ENCODE measurements at places on chromosomes 7 and 10. TPM values are rescaled to one million over a fixed set of nuclear protein-coding genes. Genes with fewer than 3 reads are reported as not detected.
A peak's percentile ranks its signal among the peaks of the same experiment; 100 is the strongest.

SLC29A3 gene
- total RNA-seq = 8.8 TPM

DNA sequence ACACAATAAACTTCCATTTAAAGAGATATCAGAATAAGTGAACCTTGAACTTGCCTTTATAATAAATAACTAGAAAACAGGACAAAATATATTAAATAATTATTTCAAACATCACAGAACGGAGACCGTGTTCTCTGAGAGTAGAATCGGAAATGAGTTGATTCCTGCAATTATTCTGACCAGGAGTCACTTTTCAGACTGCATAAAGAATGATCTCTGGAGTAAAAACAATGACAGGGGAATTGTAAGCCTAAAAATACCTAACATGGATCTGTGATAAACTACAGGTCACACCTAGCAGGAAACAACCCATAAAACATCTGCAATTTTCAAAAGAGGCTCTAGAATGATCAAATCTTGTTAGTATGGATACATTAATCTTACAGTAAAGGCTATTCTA lies 577.5 kb upstream of the SORCS1 start:
- H3K4me3 ChIP-seq = no peak overlapping the region
- no peak overlapping the region for H3K27ac ChIP-seq
- no peaks in the 10 kb centered on the region for H3K4me1 ChIP-seq
- no peaks in the 10 kb centered on the region for H3K36me3 ChIP-seq

DNA sequence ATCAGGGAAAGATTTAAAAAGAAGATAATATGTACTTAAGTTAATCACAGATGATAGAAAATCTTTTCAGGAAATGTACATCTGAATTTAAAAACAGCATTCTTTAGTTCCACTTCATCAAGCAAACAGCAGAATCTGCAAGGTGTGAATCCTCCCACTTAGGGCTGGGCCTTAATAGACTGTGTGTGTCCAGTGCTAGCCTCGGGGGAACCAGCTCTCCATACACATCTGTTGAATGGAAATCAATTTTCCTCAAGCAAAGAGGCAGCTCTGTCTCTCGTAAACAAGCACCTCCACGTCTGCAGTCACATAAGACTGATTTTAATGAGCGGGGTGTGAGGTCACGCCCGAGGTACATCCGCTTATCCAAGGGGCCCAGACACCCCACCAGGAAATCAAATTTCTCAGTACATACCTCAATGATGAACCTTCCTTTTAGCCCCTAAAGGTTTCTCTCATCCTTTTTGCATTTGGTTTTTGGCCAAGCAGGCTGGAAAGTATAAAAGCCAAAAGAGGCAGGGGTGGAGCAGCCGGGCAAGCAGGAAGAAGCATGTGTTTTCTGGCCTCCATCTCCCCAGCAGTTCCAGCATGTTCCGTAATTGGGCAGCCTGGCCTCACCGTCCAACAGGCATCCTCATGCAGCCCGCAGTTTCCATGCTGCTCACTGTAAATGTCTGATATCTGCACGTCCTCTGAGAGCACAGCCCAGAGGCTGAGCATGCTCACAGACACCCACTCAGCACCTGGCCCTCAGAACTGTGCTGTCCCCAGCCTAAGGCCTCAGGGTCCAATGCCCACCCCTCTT lies 131.3 kb downstream of the GLI3 start:
- DNase-seq = no peak
- H3K4me1 ChIP-seq = peaks cover 6% of the 10 kb centered on the region
- no peak overlapping the region for H3K4me3 ChIP-seq
- no peak overlapping the region for H3K27ac ChIP-seq
- H3K27me3 ChIP-seq = no peaks in the 10 kb centered on the region

WNT8B gene
- total RNA-seq = not detected

DNA sequence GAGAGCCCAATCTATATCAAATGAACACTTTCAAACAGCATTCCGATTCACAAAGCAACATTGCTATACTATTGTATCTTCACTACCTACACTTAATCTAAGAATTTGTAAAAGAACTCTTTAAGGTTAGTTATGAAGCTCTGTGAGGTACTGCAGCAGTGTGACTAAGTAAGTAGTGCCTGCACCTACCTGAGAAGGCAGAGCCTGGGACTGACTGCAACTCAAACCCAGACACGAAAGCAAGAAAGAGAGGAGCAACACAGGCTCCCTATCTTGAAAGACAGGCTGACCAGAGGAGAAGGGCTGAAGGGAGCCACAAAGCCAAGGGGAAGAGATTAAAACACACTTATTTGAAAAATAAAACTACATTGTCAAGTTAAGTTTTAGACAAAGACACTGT lies 160.1 kb downstream of the GLI3 start:
- no peaks in the 10 kb centered on the region for H3K4me1 ChIP-seq
- no peak overlapping the region for H3K27ac ChIP-seq
- H3K27me3 ChIP-seq = no peaks in the 10 kb centered on the region

LAMB1 gene
- 196 TPM for total RNA-seq

DNA sequence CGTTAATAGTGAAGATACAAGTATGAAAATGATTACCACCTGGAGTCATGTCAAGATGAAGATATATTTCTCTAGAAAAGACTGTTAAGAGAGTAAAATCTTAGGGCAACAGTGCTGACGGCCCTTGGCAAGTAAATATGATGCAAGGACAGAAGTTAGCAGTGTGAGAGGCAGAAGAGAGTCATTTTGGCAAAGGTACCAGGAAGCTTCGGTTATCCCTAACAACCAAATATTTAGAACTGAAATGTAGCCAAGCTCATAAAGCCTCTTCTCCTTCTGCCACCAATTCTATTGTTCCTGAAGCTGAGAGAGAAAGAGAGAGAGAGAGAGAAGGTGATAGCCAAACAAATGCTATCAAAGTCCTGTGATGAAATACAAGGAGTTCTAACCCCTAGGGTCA lies 109.6 kb downstream of the MACC1 start:
- no peaks in the 10 kb centered on the region for H3K36me3 ChIP-seq
- H3K27ac ChIP-seq = no peak overlapping the region
- H3K27me3 ChIP-seq = no peaks in the 10 kb centered on the region
- H3K4me3 ChIP-seq = no peak overlapping the region

MSS51 gene
- total RNA-seq = 6.3 TPM

CXCL12 gene
- 322 TPM for total RNA-seq

GRCh38 chr10:4943821-4944220 lies 19.4 kb upstream of the AKR1C1 start:
- H3K4me1 ChIP-seq = peaks cover 10% of the 10 kb centered on the region
- H3K27me3 ChIP-seq = no peaks in the 10 kb centered on the region
- H3K4me3 ChIP-seq = no peak overlapping the region
- DNase-seq = no peak
- H3K36me3 ChIP-seq = no peaks in the 10 kb centered on the region

DNA sequence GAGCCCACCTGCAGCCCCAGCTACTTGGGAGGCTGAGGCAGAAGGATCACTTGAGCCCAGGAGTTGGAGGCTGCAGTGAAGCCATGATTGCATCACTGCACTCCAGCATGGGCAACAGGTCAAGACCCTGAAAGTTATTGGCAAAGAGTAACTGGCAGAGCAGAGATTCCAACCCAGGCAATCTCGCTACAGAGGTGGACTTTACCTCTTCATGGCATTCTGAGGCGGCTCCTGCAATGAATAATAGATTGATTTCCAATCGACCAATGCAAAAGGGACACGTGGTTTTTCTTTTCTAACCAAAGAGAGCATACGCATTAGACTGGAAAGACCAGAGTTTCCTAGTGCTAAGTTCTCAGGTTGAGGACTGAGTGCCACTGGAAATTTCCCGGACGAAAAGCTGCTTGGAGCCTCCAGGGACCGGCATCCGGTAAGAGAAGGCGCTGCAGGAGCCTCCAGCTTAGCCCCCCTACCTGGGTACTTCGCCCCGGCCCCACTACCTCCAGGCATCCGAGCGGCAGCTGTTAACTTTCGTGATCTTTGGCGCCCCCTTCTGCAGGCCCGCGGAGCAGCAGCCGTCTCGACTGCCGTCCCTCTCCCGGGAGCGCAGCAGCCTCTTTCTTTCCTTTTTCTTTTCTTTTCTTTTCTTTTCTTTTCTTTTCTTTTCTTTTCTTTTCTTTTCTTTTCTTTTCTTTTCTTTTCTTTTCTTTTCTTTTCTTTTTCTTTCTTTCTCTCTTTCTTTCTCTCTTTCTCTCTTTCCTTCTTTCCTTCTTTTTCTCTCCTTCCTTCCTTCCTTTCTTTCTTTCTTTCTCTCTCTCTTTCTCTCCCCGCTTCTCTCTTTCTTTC lies 4.1 kb downstream of the MBLAC1 start:
- no peaks in the 10 kb centered on the region for H3K4me1 ChIP-seq
- no peaks in the 10 kb centered on the region for H3K27me3 ChIP-seq
- H3K36me3 ChIP-seq = no peaks in the 10 kb centered on the region

KCNMA1 gene
- total RNA-seq = 163 TPM

EPHA1 gene
- total RNA-seq = 0.45 TPM

CAMK2B gene
- total RNA-seq = 4.4 TPM

- no peaks in the 10 kb centered on the region for H3K27me3 ChIP-seq
- H3K4me1 ChIP-seq = no peaks in the 10 kb centered on the region
- H3K36me3 ChIP-seq = no peaks in the 10 kb centered on the region
- no peak overlapping the region for H3K4me3 ChIP-seq
- no peak for DNase-seq
Measured at GRCh38 chr7:152881893-152882292, 122.3 kb downstream of the ACTR3B start.

- H3K27me3 ChIP-seq = no peaks in the 10 kb centered on the region
- no peaks in the 10 kb centered on the region for H3K4me1 ChIP-seq
- DNase-seq = peak; percentile 71
- H3K27ac ChIP-seq = no peak overlapping the region
- H3K4me3 ChIP-seq = no peak overlapping the region
Measured at GRCh38 chr7:1812509-1813393, 142.7 kb downstream of the ELFN1 start.

DNA sequence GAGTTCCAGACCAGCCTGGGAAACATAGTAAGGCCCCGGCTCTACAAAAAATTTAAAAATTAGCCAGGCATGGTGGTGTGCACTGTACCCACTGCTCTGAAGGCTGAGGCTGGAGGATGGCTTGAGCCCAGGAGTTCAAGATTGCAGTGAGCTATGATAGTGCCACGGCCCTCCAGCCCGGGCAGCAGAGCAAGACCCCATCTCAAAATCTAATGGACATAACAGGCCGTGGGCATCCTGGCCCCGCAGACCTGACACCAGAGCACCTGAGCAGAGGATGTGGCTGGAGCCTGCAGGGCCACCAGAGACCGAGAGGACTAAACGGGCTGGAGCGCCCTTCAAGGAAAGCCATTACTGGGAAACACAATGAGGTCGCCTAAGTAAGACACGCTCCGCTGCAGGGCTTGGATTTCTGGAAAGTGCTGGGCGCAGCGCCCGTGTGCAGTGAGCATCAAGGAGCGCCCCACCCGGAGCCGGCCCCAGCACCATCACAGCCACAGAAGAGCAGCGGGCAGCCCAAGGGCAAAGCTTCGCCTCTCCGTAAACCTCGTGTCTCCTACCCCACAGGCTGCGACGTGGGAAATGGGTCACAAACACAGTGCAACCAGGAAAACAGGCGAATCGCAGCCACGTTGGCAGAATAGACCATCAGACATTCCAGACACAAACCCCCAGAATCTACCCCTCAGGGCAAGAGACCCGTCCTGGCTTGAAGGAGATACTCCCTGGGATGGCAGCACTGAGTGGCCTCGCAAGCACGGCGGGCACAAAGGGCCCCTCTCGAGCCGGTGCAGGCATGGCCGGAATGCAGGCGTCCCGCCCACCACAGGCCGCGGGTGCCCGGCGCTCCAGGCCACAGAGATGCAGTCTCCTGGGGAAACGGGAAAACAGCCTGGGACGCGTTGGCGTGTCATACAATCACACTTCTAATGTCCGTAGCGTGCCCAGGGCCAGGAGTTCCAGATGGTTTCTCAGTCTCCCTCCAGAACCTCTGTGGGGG lies 4.9 kb downstream of the RADIL start:
- no peak overlapping the region for H3K27ac ChIP-seq
- H3K36me3 ChIP-seq = no peaks in the 10 kb centered on the region
- H3K4me3 ChIP-seq = no peak overlapping the region
- no peaks in the 10 kb centered on the region for H3K4me1 ChIP-seq
- no peak for DNase-seq

- DNase-seq = peak; percentile 91
- peak within 1 kb of the TSS; percentile 81 for H3K27ac ChIP-seq
- H3K4me3 ChIP-seq = peak within 1 kb of the TSS; percentile 40
- H3K27me3 ChIP-seq = no peaks in the 10 kb centered on the region
Measured at GRCh38 chr7:128830231-128831177, at the start of gene FLNC. Gene FLNC (plus strand): TSS chr7:128830406. CDS start chr7:128830638, 232 bp downstream.

DNA sequence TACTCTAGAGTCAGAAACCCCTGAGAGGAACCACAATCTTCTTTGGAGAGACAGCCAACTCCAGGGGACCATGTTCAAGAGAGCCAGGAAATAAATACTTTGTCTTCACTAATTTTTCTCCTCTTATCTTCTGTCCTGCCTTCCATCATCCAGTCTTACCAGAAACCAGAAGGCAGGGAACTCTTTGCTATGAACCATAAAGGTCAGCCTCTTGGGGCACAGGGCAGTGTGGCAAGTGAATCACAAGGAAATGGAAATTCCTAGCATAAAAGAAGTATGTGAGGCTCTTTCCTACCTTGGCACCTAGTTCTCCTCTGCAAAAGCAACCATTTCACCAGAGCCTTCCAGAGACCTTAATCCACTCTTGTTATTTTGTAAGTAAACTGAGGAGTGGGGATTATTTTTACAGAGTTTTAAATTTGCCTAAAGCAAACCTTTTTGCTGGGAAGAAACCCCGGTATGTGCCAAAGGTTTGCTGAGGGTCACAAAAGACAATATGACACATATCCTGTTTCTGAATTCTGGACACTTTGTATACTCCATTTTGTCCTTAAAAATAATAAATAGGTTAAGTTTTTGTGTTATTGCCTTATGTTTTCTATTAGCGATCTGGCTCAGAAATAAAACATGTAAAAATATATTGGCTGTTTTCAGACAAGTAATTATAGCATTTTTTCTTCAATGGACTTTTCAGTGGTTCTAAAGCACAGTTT lies 87.1 kb downstream of the ADAM22 start:
- no peak overlapping the region for H3K27ac ChIP-seq
- H3K4me3 ChIP-seq = no peak overlapping the region

DNA sequence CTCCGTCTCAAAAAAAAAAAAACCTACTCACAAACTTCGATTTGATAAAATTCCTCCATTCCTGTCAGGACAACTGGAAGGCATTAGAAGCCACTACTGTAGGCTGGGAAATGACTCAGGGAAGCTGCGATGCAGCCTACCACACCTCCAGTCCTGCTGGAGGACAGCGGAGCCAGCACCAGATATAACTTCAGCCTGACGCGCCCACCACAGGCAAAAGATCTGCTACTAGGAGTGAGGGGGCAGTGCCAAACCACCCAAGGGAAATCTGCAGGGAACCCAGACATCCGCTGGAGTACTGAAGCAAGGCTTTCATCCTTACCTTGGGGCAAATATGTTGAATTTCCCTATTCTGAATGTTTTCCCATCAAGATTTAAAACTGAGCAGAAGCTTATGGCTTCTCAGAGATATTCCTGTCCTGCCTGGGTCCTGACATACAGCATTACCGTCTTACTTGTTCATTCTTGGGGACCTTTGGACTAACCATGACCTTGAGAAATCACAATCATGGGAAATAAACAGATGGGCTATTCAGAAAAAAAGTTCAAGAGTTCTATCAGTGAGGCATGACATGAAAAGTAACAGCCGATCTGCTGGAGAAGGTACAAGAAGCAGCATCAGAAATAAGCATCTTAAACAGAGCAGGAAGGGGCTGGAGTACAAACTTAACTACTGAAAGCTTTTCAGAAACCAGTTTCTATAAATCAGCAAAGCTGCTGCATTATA lies 20.4 kb downstream of the BCCIP start:
- no peak for DNase-seq
- no peak overlapping the region for H3K4me3 ChIP-seq
- no peak overlapping the region for H3K27ac ChIP-seq
- H3K4me1 ChIP-seq = no peaks in the 10 kb centered on the region
- H3K27me3 ChIP-seq = no peaks in the 10 kb centered on the region
